ENCODE measurements at places on chromosomes 3 and 15.

- DNase-seq, result no peak
Observed at GRCh38 chr3:66693461-66694031, 192.7 kb upstream of the LRIG1 start.

GRCh38 chr15:52018244-52018643, 775 bp upstream of the MAPK6 start:
- DNase-seq, result no peak

GRCh38 chr15:88802991-88803240, 320 bp upstream of the ACAN start:
- peak; percentile 8 for DNase-seq

GRCh38 chr3:43273416-43273815, 12.9 kb upstream of the SNRK start:
- no peak for DNase-seq

GRCh38 chr3:12117473-12117872, 41.2 kb downstream of the TIMP4 start:
- DNase-seq, result no peak

DNA sequence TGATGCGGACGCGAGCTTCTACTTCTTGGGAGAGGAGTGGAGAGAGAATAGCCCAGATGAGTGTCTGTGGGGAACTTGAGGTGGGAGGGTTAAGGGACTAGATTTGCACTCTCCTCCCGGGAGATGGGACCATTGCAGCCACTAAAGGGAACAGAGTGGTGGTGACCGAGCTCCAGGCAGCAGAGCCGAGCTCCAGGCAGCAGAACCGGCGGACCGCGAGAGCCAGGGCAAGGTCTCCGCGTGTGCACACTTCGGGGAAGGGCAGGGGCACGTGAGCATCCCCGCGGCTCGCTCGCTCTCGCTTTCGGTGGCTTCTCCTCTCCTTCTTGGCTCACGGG, 1.1 kb downstream of the IGDCC3 start:
- no peak for DNase-seq

- no peak for DNase-seq
Observed at GRCh38 chr3:177618873-177619733, 421.8 kb upstream of the TBL1XR1 start.

- DNase-seq, result no peak
Observed at GRCh38 chr3:189710620-189711402, 79.6 kb downstream of the TP63 start.

- DNase-seq, result no peak
Observed at GRCh38 chr3:197124713-197125112, 95.1 kb upstream of the MELTF start.

DNA sequence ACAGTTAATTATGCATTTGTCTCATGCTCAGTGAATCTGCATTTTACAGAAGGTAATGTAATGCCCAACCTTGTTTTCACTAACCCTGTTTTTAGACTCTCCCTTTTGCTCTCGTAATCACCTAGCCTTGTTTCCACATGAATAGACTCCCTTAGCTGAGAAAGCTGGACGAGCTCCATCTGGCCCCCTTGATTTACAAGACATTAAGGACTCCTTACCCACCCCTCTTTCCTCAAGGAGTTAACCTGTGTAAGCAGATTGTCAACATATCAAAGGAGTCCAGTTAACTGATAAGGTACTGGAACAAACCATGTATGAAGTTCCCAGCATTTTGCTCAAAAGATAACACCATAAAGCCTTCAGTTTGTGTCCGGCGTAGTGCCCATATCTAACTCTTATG, 99.6 kb downstream of the VPS8 start:
- no peak for DNase-seq

DNA sequence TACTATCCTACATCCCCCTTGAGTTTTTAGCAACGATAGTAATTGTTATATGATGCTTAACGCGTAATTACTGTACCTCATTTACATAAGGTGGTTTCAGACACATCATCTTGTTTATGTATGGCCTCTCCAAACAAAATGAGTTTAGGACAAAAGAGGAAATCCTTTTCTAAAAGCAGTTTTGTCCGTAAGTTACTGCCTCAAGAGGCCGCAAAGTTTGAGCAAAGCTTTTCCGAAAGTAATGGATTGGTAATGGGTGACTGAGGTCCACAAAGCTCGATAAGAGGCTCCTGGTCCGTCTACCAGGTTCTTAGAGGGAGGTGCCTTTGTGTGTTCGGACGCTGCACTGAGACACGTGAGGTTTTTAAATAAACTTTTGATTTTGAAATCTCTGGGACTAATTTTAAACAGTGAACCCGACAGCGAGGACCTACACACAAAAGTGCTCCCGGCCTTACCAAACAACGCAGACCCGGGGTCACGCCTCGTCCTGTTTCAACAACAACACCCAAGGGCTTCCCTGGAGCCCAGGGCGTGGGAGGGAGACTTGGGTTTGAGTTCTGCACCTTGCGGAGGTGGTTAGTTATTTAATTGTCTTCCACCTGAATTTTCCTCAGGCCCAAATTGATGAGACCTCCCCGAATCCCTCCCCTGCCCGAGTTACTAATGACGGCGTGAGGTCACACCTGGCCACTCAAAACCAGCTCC, 456 bp upstream of the C15orf61 start:
- DNase-seq, result no peak

DNA sequence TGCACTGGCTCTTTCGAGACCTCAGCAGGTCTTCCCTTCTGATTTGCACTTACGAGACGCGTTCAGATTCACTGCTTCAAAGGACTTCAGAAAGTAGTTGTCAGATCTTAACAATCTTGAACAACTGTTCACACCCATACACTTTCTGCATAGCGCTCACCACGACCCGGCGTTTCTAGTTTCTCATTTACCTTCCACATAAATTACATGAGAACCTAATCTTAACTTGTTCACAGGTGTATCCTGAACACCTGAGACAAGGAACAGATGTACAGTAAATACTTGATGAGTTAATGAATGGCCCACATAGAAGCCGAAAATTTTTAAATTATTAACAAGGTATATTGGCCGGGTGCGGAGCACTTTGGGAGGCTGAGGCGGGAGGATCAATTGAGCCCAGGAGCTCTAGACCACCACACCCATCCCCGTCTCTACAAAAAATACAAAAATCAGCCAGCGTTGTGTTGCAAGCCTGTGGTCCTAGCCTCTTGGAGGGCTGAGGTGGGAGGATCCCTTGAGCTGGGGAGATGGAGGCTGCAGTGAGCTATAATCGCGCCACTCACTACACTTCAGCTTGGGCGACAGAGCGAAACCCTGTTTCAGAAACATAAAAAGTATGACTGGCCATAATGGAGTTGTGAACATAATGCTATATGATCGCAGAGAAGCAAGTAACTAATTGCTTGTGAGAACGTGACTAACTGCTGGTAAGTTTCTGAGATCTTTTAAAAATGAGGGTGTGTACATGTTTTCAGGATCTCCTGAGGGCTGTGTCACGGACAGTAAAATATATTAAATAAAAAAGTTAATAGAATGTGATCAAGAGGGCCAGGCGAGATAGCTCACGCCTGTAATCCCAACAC, 984 bp upstream of the SMARCC1 start:
- DNase-seq, result no peak

DNA sequence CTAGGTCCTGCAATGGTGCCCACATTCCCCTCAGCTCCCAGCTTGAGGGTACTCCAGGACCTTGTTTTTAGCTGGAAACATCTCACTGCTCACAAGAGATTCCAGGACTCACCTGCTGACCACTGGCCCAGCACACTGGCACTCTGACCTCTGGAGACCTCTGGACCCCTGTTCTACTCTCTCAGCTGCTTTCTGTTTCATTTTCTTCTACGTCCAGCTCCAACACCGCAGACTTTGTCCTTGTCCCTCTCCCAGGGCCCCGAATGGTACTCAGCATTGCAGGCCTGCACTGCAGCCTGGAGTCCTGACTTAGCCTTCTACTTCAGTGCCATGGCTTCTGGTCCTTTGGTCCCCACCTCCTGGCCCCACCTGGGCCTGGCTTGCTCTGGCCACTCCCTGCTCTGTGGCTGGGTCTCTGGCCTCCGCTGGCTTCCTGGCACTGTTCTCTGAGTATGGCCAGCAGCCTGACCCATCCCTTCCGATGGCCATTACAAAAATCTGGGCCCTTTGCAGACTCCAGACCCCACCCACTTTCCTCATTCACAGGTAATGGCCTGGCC, 27.9 kb downstream of the KY start:
- no peak for DNase-seq

DNA sequence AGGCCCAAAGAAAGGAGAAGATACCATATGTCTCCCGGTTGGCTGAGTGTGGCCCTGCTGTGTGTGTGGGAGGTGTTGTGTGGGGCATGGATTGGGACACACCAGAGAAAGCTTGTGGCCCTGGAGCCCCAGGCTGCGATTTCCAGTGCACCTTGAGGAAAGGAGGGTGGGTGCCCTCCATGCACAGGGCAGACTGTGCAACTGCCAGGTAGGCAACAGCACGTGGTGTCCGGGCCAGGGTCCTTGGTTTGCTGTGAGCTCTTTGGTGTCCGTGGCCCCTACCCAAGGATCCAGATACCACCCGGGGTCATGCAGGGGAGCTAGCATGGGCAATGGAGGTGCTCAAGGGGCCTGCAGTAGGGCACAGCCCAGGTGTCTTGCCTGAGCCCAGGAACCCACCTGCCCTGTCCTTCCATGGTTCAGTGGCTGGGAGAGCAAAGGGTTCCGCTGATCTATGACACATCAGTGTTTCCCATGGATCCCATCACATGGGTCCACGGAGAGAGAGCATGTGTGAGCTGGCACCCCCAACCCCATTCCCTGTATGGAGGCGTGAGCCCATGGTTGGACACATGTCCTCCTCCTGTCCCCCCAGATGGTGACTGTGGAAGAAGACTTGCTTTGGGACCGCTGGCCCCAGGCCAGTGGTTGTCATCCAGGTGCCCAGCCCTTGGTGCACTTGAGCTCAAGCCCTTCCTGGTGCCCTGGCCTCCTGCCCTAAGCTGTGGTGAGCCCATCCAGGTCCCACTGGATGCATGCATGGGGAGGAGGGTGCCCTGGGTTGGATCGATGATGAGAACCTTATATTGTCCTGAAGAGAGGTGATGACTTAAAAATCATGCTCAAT, 223.4 kb downstream of the SNRPN start:
- DNase-seq, result no peak

DNA sequence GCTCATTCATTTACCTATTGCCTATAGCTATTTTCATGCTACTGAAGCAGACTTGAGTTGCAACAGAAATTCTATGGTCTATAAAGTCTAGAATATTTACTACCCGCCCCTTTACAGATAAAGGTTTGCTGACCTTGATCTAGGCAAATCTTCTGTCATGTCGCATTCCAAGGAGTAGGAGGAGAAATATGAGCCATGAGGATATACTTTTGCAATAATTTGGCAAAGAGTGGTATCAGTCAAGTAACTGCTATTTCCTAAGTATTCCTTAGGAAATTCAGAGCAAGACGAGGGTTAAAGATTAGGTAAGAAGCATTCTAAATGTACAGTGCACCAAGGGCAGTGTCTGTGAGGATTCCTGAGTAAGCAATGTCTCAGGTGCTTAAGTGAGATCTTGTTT, 121.0 kb upstream of the NUDT16 start:
- no peak for DNase-seq

DNA sequence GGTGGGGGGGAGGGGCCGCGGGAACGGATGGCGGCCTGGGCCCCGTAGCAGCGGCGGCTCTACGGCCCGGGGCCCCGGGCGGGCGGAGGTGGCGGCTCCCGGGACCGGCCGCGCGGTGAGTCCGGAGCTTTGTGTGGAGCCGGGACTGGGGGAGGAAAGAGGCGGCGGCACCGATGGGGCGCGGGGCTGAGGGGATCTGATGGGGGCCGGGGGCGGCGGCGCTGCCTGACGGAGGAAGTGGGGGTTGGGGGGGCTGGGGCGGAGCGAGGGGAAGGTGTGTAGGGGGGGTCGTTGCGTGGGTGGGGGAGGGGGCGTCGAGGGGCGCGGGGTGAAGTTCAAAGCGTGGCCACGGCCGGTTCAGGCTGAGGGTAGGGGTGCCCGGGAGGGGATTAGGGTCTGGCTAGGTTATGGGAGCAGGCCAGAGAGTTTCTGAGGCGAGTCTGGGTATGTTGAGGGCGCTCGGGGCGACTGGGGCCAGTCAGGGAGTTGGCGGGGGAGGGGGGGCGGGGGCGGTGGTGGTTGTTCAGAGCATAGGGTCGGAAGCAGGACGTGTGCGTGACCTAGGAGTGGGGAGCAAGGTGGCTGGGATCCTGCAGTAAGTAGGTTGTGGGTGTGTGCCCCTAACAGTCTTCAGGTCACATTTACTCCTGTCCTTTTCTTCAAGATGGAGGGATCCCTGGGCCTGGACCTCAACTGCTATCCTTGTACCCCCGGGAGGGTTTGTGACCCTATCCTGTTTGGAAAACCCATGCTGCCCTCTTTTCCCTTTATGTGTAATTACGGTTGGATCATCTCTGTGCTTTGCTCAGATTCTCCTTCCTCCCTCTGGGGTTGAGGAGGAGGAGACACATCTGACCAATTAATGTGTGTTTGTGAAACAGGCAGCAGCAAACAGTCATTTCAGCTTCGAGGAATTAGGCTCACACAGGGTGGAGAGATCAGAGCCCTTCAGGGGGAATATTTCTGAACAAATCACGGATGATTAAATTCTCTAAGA, 644 bp downstream of the ZNF609 start:
- DNase-seq, result peak; percentile 47

DNA sequence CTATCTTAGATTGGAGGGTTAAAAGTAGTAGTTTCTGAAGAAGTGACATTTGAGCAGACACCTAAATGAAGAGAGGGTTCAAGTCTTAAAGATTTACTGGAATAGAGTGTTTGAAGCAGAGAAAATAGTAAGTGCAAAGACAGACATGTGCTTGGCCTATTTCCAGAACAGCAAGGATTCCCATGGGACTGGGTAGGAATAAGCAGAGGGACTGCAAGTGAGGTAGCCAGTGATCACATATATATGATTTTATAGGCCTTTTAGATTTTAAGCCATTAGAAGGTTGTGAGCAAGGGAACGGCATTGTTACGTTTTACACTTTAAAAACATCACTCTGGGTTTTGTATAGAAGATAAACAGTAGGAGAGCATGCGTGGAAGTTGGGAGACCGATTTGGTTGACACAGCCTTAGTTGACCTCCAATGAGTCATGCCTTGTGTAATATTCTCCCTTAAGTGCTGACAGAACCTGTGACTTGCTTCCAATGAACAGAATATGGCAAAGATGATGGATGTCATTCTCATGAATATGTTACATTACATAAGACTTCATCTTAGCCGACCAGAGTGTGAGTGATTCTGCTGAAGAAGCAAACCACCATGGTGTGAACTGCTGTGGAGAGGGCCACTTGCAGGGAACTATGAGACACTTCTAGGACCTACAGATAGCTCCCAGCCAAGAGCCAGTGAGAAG, 37.1 kb upstream of the SLC4A7 start:
- no peak for DNase-seq
